SK-N-MC (cell line): ENCODE measurements at places on chromosomes 2 and 18.

DNA sequence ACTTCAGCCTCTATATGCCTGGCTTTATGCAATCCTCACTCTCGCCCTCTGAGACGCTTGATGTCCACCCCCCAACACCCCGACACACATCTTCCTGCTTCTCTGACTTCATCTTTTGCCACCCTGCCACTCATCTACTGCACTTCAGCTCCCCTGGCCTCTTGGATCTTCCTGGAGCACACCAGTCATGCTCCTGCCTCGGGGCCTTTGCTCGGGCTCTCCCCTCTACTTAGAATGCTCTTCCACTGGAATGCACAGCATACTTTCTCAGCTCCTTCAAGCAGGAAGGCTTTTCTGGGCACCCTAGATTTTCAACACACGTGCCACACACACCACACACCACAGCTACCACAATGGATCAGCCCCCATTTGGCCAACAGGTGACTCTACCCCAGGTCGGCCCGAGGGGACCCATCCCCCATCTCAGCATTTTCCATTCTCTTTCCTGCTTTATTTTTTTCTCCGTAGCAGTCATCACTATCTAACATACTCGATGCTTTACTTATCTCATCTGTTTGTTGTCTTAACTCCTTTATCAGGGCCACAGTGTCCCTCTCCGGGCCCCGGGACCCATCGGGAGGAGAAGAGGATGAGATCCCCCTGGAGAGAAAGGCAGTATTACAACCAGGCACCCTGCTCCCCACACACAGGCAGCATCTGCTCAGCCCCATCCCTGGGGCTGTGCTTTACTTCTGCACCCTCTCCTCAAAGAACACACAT is 2.3 kb downstream of the RUFY4 start:
- no peak for DNase-seq

- no peak for DNase-seq
Observed at GRCh38 chr2:159497847-159498246, 118.5 kb downstream of the BAZ2B start.

- DNase-seq = no peak
Observed at GRCh38 chr2:43102366-43103092, 123.9 kb downstream of the ZFP36L2 start.

- DNase-seq = no peak
Observed at GRCh38 chr18:33870059-33870458, 292.0 kb downstream of the ASXL3 start.

- DNase-seq = no peak
Observed at GRCh38 chr2:221527776-221528309, 44.3 kb downstream of the EPHA4 start.

DNA sequence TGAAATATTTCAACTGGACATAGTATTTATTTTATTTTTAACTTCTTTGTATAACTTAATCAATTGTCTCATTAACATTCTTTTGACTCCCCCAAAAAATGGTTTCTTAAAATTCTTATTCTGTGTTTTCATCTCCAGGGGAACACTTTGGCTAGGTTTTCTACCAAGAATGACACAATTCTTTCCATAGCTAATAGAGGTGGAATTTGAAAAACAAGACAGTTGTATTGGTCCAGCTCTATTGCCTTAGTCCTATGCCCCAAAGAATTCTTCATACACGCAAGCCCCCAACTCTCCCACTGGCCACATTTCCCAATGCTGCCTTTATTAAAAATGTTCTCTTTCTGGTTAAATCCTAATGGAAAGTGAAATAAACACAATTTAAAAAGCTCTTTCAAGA is 104.7 kb upstream of the PKDCC start:
- no peak for DNase-seq

GRCh38 chr2:73289304-73289703 is 4.0 kb downstream of the EGR4 start:
- DNase-seq = no peak

DNA sequence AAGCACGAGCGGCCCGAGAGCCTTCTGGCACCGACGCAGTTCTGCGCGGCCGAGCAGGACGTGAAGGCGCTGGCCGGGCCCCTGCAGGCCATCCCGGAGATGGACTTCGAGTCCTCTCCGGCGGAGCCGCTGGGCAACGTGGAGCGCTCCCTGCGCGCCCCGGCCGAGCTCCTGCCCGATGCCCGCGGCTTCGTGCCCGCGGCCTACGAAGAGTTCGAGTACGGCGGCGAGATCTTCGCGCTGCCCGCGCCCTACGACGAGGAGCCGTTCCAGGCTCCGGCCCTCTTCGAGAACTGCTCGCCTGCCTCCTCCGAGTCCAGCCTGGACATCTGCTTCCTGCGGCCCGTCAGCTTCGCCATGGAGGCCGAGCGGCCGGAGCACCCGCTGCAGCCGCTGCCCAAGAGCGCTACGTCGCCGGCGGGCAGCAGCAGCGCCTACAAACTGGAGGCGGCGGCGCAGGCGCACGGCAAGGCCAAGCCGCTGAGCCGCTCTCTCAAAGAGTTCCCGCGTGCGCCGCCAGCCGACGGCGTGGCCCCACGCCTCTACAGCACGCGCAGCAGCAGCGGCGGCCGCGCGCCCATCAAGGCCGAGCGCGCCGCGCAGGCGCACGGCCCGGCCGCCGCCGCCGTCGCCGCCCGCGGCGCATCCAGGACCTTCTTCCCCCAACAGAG is 70.4 kb downstream of the ARHGEF33 start:
- DNase-seq = no peak

GRCh38 chr2:216426166-216426777 is 14.0 kb downstream of the SMARCAL1 start:
- no peak for DNase-seq

- DNase-seq = no peak
Observed at GRCh38 chr2:217249121-217250012, 389.5 kb upstream of the TNP1 start.

DNA sequence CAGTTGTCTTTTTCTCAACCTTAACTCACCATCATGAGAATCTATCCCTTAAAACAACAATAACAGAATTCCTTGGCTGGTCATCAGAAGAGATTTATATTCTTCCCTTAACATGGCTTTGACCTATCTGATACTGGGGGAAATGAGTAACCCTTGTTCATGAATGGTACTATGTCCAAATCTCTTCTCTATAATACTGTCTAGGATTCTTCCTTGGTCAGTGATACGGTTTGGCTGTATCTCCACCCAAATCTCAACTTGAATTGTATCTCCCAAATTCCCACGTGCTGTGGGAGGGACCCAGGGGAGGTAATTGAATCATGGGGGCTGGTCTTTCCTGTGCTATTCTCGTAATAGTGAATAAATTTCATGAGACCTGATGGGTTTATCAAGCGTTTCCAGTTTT is 282.0 kb upstream of the SIX2 start:
- DNase-seq = no peak

DNA sequence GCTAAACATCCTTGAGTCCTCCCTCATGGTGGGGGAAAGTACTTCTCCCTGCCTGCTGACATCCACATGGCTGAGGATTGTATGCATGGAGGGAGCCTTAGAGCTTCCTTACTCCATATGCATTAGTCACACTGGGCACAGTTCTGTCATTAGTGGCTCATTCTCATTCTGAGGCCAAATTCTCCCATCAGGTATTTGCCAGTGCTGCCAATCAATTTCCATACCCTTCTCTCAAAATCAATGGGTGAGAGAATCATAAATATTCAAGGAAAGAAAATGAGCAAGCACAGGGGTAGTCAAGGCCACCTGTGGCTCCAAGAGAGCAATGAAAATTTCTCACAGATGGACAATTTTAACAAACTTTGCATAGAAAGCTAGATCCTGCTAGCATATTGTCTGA is 422.6 kb upstream of the SETBP1 start:
- no peak for DNase-seq

DNA sequence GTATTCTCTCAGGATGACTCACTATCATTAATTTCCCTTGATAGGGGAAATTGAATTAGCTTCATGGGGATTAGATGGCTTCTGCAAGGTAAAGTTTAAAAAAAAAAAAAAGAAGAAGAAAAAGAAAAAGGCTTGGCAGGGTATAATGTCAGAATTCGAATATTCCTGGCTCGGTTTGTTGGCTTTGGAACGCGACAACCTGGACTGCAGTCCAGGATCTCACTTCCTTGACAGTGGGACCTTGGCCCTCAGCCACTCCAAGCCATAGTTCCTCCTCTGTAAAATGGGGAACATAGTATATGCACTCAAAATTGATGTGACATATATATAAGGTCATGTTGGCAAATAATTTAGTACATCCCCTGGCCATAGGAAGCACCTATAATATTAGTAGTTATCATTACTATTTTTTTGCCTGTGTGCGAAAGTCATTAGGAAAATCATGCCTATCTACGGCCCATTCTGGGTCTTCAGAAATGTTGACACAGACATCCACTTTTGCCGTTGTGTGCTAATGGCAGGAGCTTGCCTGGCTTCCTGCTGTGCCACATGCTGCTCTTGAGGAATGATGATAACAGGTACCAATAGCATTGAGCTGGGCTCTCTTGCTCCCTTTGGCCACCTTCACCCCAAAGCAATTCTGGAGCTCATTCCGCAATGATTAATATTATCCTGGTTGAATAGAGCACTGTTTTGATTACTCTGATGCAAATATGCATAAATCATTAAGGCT is 97.9 kb downstream of the MTCL1 start:
- no peak for DNase-seq

DNA sequence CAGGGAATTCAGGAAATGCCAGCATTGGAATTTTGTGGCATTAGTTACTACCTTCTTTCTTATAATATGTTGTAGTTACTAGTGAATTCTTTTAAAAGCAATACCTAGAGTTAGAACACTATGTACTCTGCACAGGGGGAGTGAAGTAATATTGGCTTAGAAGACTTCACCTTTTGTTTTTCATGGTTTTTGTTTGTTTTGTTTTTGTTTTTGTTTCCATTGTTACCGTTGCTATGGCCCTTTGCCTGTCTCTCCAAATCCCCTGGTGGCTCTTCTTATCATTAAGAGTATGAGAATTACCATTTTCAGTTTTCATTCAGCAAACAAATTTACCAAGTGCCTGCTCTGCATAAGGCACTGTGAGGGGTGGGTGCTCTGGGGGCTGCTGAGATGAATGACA is 160.1 kb downstream of the HAUS1 start:
- no peak for DNase-seq

- DNase-seq = no peak
Observed at GRCh38 chr2:140910683-140911082, 1220.1 kb downstream of the LRP1B start.

DNA sequence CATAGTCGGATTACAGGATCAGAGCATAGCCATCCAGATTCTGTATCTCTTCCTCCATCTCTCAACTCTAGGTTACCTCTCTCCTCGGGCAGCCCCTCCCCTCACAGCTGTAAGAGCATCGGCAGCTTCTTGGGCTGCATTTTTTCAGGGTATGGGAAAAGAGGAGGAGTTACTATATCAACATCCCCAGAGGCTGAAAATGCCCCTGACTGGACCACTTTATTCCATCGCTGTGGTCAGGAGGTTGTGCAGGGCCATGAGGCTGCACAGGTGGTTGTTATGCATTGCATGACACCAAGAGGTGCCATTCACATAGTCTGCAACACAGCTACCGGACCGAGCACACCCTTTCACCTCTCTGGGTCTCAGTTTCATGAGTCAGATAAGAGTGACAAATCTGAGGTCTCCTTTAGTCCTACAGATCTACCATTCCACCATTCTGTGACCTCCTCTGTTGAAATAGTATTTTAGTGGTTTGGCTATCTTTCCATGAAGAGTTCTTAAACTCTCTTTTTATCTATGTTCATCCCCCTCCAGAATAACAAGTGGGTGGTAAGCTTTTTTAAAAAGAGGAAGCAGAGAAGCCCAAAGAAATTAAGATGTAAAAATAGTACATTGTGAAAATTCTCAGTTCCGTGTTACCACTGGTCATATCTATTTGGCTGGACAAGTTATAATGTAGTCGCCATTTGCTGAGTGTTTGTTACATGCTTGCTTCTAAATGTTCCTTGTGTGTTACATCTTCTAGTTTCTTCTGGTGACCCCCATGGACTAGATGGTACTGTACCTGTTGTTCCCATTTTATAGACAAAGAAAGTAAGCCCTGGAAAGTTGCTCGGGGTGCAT is 56.6 kb upstream of the SLC1A4 start:
- no peak for DNase-seq

DNA sequence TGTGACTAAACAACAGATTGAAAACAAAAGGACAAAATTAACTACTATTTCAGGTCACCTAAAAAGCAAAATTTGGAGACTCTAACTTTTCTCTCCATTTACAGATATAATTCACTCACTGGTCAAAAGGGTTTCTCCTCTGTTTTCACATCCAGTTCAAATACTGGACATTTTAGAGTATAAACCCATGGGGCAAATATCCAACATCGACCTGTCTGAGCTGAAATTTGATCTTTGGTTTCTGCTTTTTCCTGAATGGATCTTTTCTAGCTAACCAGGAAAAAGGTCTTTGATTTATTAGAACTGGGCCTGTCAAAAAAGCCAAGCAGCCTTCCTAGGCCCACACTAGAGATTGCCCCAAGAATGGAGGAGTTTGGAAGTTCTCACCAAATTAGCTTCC is 69.3 kb upstream of the SATB2 start:
- DNase-seq = no peak

DNA sequence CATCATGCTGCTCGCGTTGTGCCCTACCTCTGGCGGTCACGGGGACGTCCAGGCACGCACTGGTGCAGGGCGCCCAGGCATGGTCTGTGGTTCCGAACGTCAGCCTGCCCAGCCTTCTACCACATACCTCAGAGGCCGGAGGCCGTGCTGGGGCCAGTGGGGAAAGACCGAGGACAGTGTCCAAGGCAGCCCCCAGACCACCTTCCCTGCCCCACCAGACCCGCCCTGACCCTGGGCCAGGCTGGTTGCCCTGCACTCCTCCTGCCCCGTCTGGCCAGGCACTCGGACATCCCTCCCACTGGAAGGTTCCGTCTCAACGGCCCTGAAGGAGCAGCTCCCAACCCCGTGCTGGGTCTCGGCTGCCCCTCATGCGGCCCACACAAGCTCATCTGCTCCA is 32.8 kb downstream of the SLC66A2 start:
- DNase-seq = no peak

- no peak for DNase-seq
Observed at GRCh38 chr2:523698-524270, 153.4 kb downstream of the TMEM18 start.

DNA sequence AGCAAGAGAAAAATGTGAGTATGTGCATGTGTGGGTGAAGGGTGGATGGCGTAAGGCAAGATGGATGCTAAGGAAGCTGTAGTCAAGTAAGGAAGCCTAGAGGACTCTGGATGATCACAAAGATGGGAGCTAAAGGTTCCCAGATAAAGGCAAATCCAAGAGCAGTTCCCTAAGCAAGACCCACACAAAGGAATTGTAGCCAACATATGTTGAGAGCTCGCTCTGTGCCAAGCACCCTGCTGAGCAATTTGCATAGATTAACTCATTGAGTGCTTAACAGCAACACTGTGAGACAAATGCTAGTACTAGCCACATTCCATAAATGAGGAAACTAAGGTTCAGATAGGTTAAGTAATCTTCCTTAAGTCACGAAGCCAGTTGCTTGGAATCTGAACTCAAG is 132.6 kb downstream of the C1D start:
- DNase-seq = no peak

- DNase-seq = peak; percentile 50
Observed at GRCh38 chr2:121489284-121489683, 41.4 kb upstream of the RNU4ATAC start.

- DNase-seq = no peak
Observed at GRCh38 chr2:9703085-9703678, 72.4 kb upstream of the YWHAQ start.
